ENCODE measurements at places on chromosomes 1 and 21.

GRCh38 chr1:246281639-246282038 lies 225.4 kb downstream of the SMYD3 start:
- DNase-seq, result no peak

DNA sequence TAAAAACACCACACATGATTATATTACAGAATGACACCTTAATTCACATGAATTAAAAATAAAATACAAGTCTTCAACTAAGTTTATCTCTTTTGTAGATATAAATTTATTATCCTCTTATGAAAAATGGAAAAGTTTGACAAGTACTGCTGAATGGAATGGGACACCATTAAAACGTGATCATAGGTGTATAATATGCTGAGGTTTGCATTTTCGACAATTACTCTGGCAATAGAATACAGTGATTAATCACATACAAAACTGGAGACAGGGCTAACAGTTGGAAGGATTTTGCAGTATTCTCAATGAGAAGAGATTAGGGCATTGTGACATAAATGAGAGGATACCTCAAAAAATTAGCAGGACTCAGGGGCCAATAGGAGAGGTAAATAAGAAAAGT lies 17.1 kb upstream of the PLPPR4 start:
- no peak for DNase-seq

DNA sequence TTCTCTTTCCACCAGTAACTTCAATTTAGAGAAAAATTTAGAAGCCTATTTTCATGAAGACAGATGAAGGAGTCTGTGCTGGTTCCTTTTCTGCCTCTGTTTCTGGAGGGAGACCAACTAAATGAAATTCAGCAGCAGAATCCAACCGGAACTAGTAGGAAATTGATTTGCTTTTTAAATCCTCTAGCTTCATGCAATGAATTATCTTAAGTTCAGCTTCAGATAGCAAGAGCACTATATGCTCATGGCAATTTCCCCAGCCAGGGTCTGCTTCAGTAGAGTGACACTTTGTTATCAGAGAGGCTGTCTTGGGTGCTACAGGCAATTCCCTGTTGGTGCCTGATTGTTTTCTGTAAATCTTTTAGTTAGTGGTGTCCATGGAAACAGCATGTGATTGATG lies 189.7 kb downstream of the SLC35F3 start:
- no peak for DNase-seq

- no peak for DNase-seq
Measured at GRCh38 chr1:9400425-9401079, 107.9 kb downstream of the SPSB1 start.

DNA sequence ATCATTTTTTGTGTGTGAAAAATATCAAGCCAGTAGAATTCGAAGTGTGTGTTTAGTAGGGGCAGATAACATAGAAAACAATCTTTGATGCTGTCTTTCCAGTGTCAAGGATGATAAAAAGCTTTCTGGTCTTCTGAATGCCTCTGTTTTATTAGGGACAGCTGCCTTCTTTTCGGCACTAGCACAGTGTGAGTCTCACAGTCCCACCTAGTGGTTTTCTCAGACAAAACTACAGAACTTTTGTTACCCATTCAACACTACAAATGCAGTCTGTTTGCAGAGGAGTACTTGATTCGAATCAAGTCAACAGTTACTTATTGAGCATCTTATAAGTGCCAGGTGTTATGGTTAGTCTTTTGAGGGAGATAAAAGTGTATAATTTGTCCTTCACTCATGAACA lies 30.6 kb upstream of the MCOLN3 start:
- DNase-seq, result no peak

- no peak for DNase-seq
Measured at GRCh38 chr1:45488666-45489377, 2.1 kb downstream of the TESK2 start.

Measured in WTC11 (cell line).